NCI-H446 (cell line): ENCODE measurements at places on chromosomes 1 and 21.

DNA sequence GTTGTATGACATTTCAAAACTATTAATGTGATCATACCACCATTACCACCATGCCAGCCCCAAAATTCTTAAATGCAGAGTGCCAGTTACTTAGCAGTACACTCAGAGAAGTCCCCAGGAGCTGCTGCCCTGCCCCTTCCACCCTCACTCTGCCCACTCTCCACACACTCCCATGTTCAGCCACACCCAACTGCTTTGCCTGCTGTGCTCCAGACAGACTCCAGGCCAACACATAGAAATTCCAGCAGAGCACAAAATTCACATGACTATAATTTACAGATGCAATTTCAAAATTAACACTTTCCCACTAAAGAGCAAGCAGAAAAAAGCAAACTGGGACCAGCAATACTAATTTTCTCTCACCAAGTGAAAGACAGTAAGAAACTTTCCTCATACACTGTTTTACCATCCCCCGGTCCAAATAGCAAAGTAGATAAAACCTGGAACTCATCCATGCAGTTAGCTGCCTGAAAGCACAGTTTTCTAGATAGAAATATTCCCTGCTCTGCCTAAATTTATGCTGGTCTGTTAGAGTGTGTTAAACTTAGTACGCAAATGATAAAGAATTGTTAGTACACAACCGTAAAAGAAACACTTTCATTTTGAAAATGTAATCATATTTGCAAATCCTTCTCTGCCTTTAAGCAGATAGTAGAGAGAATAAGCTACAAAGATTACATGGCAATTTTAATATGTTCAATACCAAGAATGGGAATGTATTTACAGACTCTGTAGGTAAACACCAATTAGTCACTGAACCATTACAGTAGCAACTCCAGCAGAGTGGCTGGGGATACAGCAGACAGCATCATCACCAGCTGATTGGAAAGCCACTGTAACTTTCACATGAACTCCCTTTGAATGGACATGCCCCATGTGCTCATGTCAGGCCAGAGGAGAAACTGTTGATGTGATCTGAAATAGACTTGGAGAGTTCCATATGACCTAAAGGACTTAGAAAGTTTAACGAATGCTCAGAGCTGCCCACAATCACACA, 176.5 kb downstream of the VAV3 start:
- DNase-seq: no peak

DNA sequence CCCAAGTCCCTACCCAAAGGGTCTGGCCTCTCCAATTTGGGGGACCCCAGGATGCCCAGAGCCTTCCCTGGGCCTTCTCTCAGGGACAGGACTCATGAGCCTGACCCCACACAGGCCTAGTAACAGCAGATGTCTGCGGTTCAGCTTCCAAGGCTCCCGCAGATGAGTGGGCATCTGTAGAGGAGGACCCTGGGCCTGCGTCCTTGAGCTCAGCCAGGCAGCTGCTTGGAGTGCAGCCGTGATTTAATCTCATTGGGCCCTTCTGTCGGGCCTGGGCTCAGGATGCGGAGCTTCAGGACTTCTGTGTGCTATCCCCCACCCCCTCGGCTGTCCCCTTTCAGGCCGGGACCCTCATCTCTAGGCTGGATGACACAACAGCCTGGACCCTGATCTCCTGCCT, 35.4 kb downstream of the IGSF21 start:
- DNase-seq: no peak

DNA sequence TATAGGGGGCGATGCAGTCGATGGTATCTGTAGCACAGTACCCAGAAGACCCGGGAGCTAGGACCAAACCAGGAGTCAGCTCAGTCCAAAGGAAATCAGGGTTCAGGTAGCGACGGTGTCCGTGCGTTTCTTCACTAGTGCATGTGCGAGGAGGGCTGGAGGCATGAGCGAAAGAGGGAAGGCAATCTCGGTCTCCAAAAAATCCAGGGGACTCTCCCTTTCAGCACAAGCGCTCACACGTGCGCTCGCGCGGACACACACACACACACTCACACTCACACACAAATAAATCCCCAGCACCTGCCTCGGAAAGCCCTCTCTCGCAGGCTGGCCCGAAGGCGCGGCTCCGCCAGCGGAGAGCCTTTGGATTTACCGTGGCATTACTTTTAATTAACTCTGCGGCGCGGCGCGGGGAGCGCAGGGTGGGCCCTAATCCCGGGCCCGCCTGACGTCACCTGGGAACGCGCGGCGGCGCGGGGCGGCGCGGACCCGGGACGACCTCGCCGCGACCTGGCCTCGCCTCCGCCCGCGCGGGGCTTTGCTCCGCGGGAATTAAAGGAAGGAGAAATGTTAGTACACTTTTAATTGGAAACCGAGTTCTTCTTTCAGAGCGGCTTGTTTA, 121.2 kb downstream of the LMX1A start:
- DNase-seq: peak; percentile 46

DNA sequence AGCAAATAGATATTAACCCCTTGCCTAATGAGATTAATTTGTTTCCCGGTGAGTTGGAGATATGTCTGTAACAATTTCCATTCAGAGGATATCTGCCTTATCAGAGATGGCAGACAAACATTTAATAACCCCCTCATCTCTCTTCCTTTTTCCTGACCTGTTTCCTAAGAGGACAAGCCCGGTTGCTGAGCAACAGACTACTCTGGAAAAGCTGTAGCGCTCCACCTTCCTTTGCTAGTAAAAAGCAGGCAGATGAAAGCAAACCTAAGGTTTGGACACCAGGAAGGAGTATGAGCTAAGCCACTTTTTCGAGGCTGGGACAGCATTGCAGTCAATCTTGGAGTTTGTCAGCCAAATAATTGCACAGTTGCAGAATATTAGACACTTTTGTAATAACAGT, 82.4 kb downstream of the RGS21 start:
- no peak for DNase-seq

DNA sequence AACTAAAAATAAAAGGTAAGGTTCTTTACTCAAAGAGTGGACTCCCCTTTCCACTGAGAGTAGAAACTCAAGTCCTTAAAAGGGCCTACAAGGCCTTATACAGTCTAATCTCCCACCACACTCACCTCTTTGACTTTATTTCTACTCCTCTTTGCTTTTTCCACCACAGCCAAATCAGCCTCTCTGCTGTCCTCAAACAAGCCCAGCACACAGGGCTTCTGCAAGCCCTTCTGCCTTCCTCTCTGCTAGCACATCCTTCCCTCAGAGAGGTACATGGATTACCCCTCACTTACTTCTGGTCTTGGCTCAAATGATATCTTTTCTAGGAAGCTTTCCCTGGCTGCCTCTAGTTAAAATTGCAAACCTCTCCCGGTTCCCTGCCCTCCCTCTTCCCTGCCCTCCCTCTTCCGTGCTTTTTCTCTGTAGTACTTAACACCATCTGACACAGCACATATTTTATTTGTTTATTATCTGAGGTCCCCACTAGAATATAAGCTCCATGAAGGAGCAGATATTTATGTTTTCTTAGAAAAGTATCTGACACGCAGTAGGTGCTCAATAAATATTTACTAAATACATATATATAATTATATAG, 1.7 kb downstream of the LYST start:
- no peak for DNase-seq

DNA sequence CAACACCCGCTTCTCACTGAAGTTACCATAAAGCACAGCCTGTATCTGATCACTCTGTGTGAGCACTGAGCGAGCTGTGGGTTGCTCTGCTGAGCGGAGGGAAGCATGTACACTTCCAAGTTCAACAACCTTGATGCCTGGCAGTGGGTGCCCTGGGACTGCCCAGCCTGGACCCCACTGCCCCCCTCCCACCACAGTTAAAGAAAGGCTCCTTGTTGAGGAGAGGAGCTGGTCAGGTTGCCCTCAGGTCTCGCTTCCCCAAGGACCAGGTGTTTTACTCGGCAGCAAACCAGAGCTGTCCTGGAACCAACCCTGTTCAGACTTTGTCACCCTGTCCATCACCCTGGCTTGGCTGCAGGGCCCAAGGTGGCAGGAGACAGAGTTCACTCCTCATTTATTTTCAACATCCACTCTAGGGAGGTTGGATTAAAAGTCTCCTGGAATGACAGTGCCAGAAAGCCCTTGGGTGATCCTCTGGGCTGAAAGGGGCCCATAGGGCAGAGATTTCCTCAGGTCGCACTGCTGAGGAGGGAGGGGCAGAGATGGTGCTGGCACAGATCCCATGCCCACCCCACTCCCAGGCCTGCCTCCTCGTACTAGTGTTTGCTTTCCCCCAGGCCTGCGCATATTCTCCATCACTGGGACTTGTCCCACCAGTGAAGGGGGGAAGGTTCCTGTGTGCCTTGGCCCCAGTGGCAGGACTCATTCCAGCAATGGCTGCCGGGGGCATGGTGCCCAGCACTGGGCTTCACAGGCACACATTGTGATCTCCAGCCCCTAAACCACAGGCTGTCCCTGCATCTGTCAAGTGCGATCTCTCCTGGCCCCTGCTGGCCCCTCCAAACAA, 101.7 kb downstream of the TRABD2B start:
- DNase-seq: no peak

GRCh38 chr1:209433649-209434031, 149.9 kb upstream of the CAMK1G start:
- DNase-seq: no peak

DNA sequence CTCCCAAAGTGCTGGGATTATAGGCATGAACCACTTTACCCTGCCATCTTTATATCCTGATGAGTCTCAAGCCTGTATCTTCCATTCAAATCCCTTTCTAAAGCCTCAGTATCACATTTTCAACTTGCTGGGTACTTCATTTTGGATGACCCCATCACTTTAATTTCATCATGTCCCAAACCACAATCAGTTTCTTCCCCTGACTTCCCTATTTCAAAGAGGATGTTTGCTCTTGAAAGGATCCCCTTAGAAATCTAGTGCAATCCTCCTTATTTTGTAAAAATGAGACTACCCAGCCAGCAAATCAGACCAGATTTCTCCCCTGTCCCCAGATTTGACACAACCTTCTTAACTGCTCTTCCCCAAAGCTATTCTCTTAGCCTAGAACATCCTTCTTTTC, 7.0 kb upstream of the TRIT1 start:
- DNase-seq: no peak

DNA sequence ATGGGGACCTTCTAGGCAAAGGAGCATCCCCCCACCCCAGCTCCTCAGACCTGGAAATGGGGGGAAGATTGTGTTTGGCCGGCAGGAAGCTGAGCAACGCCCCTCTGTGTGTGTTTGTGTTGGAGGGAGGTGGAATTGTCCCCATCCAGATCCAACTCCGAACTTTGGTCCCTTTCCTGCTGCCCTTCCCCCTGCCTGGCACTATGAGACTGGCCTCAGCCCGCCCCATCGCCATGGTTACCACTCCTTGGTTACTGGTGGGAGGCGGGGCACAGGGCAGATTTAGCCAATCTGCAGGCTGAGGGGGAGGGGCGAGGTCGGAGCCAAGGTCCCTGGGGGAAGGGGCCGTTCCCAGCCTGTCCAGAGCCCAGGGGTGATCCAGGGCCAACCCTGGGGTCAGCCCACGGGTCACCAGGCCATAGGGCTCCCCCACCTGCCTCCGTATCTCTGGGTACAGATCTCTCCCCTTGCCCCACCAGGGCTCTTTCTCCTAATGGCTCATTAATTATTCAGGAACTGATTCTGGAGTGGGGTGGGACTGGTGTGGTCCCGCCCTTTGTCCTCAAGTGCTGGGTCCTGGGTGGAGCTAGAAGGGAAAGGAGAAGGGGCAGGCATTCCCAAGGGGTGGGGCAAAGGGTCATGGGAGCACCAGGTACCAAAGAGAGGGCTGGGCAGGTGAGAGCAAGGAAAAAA, 15.2 kb downstream of the PTPRF start:
- peak; percentile 54 for DNase-seq
